Upper lobe of right lung (tissue), 1 donor: ENCODE measurements at places on chromosomes 13 and 19.

DNA sequence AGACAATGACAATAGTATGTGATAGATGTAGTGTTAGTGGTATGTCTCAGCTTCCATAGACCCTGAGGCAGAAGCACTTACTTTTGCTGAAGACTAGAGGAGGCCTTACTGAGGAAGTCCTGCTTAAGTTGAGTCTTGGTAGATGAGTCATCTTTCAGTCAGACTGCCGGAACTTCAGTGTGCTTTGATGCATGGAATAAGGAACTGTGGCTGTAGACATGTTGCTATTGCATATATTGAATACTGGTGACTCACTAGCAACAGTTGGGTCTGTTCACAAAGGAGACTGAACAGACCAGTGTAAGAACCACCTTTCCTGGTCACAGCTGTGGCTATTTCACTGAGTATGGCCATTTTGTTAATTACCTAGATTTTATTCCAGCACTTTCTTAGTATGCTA, 1000.6 kb downstream of the OLFM4 start:
- H3K36me3 ChIP-seq = no peaks in the 10 kb centered on the region
- H3K4me1 ChIP-seq = no peaks in the 10 kb centered on the region
- no peak for DNase-seq
- no peak overlapping the region for H3K27ac ChIP-seq
- no peak overlapping the region for H3K4me3 ChIP-seq

DNA sequence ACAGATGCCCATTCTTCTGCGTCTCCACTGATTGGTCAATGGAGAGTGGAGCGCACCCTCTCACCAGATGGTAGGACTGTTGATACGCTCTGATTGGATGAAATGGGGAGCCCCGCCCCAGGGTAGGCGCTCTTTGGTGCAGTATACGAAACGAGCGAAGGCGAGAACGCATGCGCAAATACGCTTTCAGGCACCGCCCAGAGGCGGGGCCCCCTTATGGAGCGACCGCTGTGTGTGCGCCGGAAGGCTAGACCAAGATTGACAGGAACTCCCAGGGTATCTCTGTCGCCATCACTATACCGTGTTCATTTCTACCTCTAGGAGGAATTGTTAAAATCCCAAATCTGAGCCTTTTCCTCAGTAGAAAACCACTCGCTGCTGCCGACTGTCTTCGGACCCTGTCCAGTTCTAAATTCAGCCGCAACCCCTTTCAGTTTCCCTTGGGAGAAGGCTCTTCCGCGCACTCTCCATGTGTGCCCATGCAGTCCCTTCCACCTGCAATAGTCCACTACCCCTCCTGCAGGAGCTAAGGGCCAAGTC, 720 bp upstream of the HNRNPL start:
- peak; percentile 99 for DNase-seq
- H3K27ac ChIP-seq = peak overlapping the region; percentile 99
- no peaks in the 10 kb centered on the region for H3K27me3 ChIP-seq
- peaks cover 24% of the 10 kb centered on the region for H3K36me3 ChIP-seq
- peaks cover 31% of the 10 kb centered on the region for H3K4me1 ChIP-seq

DNA sequence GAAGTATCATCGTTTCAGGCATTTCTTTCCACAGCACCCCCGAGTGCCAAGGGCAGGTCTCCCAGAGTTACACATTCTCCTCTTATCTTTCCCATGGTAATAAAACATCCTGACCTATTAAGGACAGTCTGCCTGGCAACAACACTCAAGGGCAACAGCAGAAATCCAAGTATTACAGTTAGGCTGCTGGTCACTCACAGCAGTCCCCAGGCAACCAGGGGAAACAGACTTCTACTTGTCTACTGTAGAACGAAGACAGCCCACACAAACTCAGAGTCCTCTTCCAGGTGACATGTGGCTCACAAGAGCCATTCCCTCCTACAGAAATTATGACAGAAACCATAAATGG, 24.3 kb downstream of the RCBTB1 start:
- peaks cover 30% of the 10 kb centered on the region for H3K36me3 ChIP-seq
- H3K27ac ChIP-seq = no peak overlapping the region
- no peak for DNase-seq
- H3K4me1 ChIP-seq = peaks cover 5% of the 10 kb centered on the region
- no peak overlapping the region for H3K4me3 ChIP-seq
- no peaks in the 10 kb centered on the region for H3K27me3 ChIP-seq

- H3K27me3 ChIP-seq = no peaks in the 10 kb centered on the region
- no peaks in the 10 kb centered on the region for H3K36me3 ChIP-seq
- H3K4me1 ChIP-seq = no peaks in the 10 kb centered on the region
- H3K27ac ChIP-seq = no peak overlapping the region
- no peak overlapping the region for H3K4me3 ChIP-seq
These were observed 77.1 kb downstream of the FNDC3A start for GRCh38 chr13:49052813-49053212.

DNA sequence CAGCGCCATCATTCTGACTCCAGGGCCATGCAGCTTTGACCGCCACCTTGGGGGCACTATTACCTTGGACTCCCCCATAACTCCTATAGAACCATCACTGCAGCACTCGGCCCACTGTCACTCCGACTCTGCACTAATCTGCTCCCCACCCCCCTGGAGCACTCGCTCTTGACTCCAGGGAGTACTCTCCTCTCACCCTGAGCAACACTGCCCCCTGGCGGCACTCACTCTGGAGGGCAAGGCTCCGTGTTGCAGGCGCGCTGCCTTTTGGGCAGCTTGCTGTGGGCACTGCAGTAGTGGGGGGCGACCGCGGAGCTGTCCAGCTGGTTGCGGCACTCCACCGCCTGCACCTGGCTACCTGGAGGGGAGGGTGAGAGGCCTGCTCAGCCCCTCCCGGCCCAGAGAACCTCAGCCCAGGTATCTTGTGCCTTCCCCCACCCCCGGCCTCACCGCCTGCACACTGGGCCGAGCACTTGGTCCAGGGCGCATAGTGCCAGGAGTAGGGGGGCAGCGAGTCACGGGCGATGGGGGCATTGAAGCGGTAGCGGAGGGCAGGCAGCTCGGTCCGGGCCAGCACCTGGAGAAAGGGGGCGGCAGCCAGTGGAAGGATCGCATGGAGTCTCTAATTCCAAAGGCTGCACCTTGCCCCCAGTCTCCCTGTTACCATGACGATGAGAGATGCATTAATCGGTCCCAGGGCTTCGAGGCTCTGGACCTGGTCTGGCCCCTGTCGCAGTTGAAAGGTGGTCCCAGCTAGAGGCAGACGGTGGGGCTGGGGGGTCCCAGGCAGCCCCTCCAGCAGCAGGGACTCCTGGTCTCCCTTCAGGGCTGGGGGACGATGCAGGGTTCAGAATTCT, 8.9 kb upstream of the MYO1F start:
- H3K36me3 ChIP-seq = no peaks in the 10 kb centered on the region
- H3K4me3 ChIP-seq = no peak overlapping the region
- H3K27me3 ChIP-seq = no peaks in the 10 kb centered on the region
- no peak overlapping the region for H3K27ac ChIP-seq

DNA sequence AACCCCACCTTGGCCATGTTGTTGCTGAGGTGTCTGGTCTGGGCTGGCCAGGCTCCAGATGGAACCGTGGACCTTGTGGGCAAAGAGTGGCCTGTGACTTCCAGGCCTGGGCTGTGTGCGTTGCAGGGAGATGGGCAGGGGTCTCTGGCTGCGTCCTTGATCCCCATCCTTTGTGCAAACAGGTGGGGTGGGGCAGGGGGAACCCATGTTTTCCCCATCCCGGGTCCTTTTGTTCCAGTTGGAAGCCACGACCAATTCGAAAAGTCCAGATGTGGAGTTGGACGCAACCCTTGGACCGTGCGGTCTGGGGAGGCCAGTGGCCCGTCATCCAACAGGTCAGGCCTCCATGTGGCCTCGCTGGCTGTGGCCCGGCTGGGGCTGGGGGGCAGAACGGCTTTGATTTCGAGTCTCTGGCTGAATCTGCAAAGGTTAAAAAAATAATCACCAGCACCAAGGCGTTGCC, 13.1 kb upstream of the COMP start:
- DNase-seq = no peak
- peaks cover under 1% of the 10 kb centered on the region for H3K27me3 ChIP-seq
- H3K4me3 ChIP-seq = no peak overlapping the region
- peaks cover 2% of the 10 kb centered on the region for H3K4me1 ChIP-seq
- H3K36me3 ChIP-seq = no peaks in the 10 kb centered on the region

GRCh38 chr19:44925114-44925891, 10.9 kb downstream of the APOC1 start:
- peak; percentile 88 for DNase-seq
- peaks cover 24% of the 10 kb centered on the region for H3K4me1 ChIP-seq
- no peak overlapping the region for H3K4me3 ChIP-seq
- H3K27me3 ChIP-seq = no peaks in the 10 kb centered on the region

DNA sequence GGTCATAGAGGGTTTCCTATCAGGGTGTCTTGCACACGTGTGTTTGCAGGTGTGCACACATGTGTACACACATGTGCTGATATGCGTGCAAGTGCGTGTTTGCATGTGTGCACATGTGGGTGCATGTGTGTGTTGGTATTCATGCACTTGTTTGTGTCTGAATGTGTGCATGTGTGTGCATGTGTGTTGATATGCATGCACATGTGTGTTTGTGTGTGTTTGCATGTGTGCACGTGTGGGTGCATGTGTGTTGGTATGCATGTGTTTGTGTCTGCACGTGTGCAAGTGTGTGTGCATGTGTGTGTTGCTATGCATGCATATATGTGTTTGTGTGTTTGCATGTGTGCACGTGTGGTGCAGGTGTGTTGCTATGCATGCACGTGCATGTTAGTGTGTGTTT, 150.5 kb downstream of the SOX1 start:
- DNase-seq = no peak
- H3K27ac ChIP-seq = no peak overlapping the region
- peaks cover 7% of the 10 kb centered on the region for H3K27me3 ChIP-seq
- H3K36me3 ChIP-seq = no peaks in the 10 kb centered on the region
- H3K4me3 ChIP-seq = no peak overlapping the region
- H3K4me1 ChIP-seq = no peaks in the 10 kb centered on the region
